ELF-1 (cell line): ENCODE measurements at places on chromosomes 13 and 19.

DNA sequence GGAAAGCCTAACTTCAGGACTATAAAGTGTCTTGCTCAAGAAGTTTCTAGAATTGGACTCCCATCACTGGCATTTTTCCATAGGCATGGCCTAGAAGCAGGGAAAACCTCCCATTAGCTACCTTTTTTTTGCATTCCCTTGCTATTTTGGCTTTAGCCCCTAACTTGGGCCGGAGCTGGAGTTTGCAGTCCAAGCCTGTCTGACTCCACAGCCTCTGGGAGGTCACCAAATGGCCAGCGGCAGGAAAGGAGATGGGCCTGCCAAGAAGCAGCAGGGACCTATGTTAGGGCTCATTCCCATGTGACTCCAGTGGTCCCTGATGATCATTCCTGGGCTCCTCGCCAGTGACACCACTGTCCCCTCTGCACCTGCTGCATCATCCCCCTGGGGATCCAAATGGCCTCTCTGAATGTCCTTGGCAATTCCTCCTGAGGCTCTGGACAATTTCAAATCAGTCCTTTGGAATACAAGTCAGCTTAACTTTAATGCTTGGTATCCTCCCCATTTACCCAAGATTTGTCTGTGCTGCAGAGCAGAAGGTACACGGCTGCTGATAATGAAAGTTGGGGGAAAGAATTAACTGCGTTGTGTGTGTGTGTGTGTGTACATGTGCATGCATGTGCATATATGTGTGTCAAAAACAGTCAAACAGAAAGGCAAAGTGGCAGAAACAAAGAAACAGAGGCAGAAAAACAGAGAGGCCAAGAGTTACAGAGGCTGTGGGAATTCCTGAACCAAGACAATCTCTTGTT, 69.8 kb upstream of the SERP2 start:
- DNase-seq, result no peak

- DNase-seq, result no peak
Measured at GRCh38 chr19:38306236-38306635, 2.2 kb downstream of the C19orf33 start.

- DNase-seq, result no peak
Measured at GRCh38 chr19:1250437-1251260, 2.3 kb downstream of the MIDN start.

DNA sequence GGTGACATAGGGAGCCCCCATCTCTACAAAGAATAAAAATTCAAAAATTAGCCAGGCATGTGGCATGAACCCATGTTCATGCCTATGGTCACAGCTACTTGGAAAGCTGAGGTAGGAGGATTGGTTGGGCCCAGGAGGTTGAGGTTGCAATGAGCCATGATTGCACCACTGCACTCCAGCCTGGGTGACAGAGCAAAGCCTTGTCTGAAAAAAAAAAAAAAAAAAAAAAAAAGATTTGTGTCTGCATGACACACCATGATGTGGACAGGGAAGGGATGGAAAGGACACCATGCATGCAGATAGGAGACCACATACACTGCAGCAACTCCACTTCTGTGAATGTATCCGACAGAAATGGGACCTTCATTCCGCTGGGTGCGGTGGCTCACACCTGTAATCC, 34.0 kb upstream of the HOMER3 start:
- DNase-seq, result no peak

DNA sequence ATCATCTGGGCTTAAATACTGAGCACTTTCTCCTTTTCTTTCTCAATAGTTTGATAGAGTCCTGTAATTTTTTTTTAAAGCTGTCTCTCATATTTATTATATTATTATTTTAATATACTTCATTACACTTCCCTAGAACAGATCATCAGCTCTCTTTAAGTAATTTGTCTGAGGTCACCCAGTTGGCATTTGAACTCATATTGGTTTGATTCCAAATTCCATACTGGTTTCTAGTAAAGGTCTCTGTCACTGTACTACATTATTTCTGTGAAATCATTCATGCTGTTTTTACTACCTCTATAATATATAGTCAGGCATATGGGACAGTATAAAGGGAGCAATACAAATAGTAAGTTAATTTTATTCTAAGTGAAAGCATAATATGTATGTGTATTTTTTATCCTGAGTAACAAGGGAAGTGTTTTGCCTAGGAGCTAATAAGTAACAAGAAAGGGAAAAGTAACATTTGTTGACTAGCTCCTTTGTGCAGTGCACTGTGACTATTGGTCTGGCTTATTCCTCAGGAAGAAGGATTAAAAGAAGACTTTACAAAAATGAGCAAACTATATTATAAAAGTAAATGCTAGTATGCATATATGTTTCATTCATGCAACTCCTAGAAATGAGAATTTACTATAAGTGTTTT, 14.3 kb downstream of the LPAR6 start:
- DNase-seq, result no peak

GRCh38 chr19:19451429-19452242, 46.2 kb downstream of the GATAD2A start:
- DNase-seq, result no peak

DNA sequence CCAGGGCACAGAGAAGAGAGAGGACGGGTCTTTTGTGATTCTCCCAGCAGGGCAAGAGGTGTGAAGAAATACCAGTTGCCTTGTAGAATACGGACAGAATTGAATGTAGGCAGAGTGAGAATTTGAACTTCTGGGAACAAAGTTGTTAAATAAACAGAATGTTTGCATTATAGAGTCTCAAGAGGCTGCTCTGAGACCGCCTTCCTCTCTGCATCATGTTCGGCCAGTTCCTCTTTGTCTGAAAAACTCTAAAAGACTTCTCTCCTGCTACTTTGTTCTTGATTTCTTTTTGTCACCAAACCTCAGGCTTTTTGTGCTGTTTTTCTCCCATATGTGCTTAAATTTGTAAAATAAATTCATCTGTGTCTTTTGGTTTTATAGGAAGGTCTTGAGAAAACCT, 256.4 kb downstream of the DLEU7 start:
- no peak for DNase-seq

DNA sequence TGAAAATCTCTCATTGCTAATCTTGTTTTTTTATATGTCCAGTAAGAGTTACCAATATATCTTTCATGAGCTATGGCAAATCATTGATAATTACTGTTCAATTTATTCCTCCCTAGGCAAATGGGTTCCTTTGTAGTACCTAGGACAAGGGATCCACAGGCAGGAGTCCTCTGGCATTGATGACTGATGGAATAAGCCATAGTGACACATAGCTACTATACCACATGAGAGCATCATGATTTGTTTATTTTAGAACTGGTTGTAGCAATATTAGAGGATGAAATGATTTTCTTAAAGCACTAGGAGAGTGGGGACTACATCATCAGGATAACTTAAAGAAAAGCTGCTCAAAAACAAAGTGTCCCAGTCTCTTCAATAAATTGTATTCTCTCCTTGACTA, 21.7 kb upstream of the MAB21L1 start:
- no peak for DNase-seq

DNA sequence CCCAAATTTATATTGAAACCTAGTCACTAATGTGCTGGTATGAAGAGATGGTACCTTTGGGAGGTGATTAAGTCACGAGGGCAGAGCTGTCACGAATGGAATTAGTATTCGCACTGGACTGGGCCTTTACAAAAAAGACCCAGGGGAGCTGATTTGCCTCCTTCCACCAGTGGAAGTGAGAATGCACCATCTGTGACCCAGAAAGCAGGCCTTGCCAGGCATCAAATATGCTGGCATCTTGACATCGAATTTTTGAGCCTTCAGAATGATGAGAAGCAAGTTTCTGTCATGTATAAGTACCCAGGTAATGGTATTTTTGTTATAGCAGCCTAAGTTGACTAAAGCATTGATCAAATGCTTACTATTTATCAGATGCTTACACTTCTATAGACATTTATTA, 373.6 kb downstream of the FGF14 start:
- no peak for DNase-seq

DNA sequence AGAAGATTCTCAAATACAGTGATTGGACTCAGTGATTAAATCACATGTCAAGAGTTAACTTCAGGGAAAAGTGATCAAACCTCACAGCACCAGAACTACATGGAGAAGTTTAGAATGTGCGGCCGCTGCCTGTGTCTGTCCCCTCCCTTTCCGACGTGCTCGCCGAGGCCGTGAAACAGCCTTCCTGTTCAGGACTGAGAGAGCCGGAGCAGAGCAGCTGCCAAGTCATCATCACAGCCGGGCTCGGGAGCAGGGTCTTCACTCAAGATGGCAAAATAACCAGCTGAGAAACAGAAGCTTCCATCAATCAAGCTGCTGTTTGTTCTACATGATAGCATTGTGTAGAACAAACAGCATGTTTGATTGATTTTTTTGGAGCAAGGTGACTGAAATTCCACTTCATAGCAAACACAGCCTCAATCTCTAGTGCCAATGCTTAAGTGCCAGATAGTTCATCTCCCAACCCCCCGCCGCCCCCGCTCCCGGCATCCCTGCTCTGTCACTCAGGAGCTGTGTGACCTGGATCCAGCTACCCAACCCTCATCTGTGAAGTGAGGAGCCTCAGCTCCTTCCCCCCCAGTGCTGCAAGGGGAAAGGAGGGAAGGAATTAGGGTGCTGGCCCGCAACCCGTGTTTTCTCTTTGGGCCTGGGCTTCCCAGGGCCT, 70.6 kb downstream of the HSPH1 start:
- peak; percentile 54 for DNase-seq

DNA sequence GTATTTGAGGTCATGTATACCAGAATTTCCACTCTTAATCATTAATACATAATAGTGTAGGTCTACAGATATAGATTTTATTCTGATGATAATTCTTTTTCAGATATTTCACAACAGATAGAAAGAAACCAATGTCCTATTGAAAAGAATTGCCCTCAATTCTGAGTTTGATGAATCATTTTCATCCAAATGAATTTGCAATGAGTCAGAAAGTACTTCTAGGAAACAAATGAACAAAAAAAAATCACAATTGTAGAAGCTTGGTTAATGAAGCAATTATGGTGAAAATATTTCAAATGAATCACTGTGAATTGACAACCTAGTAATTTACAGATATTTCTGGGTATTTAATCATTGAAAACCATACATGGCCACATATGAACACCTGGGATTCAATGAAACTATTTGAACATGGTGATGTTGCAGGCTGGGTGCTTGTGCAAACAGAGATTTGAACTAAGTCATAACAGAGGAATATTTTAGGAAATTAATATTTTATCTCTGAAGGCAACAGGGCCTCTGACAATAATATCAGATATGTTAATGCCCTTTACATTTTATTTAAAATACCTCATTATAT, 360.9 kb downstream of the SLITRK5 start:
- DNase-seq, result no peak
